ENCODE measurements at places on chromosomes 4 and X.
A peak's percentile ranks its signal among the peaks of the same experiment; 100 is the strongest.

GRCh38 chr4:36189511-36190226 lies 54.6 kb downstream of the ARAP2 start:
- no peak for DNase-seq

DNA sequence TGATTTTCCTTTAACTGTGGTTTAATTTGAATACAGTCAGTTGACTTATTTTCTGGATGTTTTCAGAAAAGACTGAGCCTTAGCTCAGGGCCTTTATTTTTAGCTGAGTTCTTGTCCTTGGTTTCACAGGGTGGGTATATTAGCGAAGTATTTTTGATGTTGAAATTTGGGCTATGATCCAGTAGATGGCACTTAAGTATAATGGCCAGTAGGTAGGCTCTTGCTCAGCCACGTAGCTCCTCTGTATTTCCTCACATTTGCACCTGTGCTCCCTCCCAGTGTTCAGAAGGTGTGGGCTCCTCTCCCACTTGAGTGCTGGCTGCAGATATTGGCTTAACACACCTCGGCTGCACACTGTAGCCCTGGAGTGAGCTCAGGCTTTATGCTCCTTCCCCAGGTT lies 549.9 kb upstream of the AMOT start:
- DNase-seq: no peak

DNA sequence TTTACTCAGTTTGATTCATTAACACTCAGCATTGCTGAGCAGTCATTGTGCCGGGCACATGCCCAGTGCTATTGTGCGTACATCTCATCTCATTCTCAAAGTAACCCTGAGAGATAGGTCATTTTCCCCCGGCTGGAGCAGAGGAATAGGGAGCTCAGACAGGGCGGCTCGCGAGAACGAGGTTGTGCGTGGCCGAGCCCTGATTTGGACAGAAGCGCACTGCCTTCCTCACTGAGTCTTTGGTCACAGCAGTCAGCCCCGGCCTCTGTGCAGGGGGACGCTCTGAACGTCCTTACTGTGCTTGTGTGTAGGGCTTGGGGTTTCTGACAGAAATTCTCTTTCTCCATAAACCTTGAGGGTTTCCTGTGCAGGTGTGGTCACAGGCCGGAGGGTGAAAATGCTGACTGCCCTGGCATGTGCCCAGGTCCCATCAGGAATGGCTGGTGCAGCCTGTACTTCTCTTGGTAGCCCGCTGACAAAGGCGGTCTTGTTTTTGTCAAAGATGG lies 39.5 kb downstream of the NOP14 start:
- no peak for DNase-seq

DNA sequence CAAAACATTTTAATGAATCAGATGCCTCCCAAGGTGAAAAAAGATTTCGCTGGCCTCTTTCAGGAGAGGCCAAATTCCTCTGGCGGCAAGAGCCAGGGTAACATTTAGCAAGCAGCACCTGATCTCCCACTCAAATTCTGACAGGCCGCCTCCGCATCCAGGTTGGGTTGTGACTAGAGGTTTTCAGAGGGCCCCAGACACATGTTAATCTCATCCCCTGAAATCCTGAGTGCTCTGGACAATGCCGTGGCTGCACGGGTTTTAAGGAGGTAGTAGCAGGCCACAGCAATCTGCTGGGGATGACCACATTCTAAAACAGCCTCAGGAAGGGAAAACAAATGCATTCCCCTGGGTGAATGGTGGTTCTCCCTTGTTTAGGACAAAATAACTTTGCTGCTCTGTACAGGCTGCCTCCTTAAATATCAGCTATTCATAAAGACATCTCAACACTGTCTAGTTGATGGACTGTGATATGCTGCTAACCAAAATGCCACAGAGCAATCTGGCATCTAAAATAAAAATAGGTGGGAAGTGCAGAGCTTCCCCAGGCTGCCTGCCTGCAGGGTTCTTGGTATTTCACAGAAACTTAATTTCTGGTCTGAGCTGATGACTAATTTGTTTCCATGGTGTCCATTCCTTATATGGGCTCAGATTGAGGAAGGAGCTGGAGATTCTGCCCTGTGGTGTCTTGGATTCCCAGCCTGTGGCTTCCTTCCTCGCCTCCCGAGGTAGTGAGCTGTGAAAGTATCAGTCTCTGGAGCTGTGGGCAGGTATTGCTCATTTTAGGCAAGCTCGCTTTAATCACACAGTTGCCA lies 202.0 kb downstream of the DCLK2 start:
- DNase-seq: no peak

DNA sequence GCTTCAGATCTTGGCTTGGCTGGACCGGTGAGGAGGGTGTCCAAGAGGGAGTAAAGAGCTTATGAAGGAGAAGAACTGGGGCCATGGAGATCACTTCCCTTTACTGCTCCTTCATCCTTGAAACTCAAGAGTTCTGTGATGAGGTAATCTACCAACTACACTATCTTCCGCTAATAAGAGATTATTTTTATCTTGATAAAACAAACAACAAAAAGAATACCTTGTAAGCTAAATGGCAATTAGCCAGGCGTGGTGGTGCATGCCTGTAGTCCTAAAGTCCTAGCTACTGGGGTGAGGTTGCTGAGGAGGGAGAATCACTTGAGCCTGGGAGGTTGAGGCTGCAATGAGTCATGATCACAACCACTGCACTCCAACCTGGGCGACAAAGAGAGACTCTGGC lies 47.4 kb downstream of the HAUS3 start:
- DNase-seq: no peak

GRCh38 chr4:121726642-121727268 lies 30.0 kb upstream of the ANXA5 start:
- peak; percentile 12 for DNase-seq

DNA sequence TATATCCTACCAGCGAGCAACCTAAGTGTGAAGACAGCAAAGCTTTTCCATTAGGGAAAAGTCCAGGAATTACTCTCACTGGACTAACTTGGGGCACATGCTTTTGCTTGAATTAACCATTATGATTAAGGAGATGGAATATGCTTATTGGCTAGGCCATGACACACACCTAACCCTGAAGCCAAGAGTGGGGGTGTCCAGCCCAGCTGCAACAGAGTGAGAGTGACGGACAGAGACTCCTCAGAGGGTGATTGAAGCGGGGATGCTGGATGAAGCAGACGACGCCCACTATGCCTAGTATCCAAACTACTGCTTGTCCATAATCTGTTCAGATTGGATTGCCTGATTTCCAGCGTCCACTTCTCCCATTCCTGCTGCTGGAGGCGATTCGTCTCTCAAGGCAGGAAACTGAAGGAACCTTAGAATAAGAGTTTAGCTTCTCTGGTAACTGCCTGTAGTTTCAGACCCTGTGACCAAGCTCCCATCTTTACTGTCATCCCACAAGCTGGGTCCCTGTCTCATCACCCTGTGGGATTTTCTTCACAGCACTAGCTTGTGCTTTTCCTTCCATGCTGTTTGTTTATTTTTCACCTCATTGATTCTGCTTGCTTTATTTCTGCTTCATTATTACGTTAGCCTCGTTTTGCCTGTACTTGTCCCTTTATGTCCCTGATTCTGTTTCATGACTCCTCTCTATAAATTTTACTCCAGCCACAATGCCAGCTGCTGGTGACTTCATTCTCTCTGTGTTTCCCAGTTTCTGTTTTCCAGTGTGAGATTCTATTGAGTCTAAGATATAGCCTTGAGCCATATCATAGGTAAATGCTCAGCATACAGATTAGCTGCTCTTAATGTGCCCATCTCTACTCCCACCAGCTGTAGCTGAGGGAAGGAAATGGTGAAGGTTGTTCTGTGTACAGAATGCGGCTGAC lies 19.0 kb downstream of the FAM47E start:
- no peak for DNase-seq

DNA sequence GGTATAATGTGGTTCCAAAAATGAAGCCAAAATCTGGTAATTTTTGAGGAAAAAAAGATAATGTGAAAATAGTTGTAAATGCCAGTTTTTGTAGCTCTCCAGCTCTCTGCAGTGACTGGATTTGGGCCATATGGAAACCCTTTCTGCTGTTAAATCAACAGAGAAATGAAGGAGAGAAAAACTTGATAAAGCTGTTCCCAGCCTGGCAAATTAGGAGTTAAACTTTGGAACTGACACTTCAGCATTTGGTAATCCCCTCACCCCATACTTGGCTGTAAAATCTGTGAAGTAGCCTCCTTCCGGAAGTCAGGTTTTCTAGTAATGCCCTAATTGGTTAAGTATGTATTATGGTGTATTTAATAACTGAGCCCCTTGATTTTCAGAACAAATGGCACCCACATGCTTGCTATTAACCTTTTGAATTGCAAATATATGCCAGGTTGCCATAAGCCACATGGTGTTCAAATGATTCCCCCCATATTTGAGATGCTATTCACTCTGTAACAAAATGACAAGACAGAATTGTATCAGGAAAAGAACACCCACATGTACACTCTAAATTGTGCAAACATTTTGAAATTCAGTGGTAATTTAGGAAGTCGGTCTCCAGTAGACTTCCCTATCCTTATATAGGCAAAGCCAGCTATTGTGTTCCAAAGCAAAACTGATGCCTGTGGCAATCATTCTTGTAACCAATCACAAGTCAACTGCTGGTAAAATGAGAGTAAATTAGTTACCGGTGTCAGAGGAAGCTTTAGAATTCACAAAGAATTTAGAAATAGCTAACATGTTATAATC lies 96.3 kb upstream of the ADAMTS3 start:
- DNase-seq: no peak

DNA sequence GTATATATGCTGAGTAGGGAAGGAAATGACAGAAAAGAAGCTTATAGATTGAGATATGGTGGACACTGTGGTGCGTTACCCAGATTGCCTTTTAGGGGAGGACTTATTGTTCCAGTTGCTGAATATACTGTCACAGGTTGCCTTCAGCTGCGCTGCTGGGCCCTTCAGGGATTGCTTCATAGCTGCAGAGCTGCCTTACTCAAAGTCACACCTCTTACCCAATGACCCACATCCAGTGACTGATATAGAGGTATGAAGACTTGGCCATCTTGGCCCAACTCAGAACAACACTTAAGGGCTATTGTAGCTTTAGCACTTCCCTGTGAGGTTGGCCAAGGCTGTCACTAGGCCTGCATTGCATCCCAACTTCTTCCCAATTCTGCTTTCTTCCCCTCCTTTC lies 63.4 kb upstream of the TMEM164 start:
- no peak for DNase-seq

DNA sequence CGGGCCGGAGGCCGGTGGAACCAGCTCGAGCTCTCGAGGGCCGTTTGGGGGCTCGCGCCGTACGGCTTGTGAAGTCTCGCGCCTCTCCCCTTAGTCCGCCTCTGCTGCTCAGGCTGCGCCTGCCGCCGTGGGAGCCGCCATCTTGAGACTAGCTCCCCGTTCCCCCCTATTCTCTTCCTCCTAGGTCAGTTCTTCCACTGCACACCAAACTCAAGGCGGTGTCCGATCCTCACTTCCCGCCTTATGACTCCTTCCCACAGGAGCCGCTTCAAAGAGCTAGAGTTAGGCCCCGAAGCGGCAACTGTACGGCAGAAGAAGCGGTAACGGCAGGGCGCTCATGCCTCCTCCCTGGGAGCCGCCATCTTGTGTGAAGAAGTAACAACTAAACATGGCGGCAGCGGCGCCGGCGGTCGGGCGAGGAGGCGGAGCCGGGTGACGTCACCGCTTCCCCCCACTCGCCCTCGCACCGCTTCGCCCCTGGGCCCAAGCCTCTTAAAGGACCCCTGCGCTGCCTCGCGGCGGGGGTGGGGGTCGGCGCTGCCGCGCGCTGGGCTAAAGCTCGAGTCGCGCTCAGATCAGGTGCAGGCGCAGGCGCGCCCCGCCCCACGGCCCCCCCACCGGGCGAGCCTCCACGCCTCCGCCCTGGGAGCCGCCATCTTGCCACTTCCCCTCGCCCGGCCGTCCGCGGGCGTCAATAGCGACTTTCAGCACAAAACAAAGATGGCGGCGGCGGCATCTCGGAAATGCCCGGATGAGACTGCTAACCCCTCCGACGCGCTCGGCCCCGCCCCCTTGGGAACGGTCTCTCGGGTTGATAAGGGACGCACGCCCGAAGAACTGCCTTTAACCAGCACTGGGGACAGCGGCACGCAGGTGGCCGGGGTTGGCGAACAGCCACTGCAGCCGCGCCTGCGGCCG lies at the start of gene HCFC1:
Gene HCFC1, minus strand, starts transcription at position 369 of the 918 bp plus-strand sequence. CDS start 978 bp downstream, outside the sequence.
- DNase-seq: peak; percentile 77

GRCh38 chrX:49925176-49925575 lies 2.8 kb downstream of the CLCN5 start:
- no peak for DNase-seq

DNA sequence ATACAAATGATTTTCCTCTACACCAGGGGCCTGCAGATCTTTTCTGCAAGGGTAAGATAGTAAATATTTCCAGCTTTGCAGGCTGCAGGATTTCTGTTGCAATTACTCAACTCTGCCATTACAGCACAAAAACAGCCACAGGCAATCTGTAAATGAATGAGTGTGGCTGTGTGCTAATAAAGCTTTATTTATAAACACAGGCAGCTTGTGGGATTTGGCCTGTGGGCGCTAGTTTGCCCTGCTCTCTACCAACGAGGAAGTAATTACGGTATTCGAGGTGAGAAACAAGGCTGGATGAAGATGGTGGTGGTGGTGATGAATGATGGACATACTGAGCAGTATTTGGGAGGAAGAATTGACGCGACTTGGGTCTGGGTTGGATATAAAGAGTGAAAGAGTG lies 30.7 kb downstream of the ADGRG2 start:
- DNase-seq: no peak

DNA sequence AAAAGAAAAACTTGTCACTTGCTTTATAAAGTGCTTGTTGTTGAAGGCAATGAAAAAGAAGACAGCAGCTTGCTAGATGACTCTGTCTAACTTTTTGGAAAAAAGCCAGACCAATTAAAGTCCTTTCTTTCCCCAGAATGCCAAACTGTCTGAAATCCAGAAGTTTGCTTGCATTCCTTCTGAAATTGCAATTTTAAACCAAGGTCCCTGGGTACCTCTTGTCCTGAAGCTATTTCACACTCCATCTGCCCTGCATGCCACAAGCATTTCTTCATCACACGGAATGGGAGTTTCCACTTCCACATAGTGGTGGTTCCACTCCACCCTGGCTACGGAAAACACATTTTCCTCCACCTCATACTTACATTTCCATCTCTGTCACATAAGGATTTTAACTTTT lies 101.0 kb downstream of the PAPSS1 start:
- no peak for DNase-seq

DNA sequence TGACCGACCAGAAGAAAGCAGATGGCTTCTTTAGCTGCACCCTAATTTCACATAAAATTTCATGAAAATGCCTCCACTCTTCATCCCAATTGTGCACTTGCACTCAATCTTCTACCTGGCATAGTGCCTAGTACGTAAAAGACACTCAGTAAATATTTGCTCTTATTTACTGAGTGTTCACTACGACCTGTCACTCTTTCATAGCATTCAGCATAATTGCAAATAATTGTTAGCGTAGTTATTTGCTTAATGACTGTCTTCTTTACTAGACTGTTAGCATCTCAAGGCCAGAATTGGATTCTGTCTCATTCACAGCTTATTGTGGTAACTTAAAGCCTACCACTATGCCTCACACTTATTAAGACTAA lies 130.2 kb downstream of the ENOX2 start:
- peak; percentile 88 for DNase-seq

GRCh38 chr4:87419578-87420249 lies 2.7 kb upstream of the NUDT9 start:
- peak; percentile 1 for DNase-seq

DNA sequence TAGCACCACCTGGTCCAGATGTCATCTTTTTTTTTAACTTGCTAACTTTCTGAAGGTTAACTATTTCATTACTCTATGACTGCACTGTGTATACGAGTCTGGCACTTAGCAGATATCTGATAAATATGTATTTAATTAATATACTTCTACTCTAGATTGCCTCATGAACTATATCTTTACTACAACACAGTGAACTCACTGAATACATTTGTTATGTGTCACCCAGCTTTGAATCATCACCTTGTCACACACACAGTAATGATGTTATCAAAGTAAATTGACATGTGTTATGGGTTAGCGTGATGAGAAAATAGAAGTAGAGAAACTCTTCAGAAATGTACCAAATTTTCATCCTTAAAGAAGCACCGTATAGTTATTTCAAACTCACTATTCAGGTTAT lies 419.3 kb upstream of the ADGRL3 start:
- no peak for DNase-seq
